Stimulated activated CD8-positive, alpha-beta memory T cell treated with anti-CD3 and anti-CD28 coated beads, Interleukin-2, amount 100 ng/mL, for 1 hour (primary cell): ENCODE measurements at places on chromosomes 11 and 22.

DNA sequence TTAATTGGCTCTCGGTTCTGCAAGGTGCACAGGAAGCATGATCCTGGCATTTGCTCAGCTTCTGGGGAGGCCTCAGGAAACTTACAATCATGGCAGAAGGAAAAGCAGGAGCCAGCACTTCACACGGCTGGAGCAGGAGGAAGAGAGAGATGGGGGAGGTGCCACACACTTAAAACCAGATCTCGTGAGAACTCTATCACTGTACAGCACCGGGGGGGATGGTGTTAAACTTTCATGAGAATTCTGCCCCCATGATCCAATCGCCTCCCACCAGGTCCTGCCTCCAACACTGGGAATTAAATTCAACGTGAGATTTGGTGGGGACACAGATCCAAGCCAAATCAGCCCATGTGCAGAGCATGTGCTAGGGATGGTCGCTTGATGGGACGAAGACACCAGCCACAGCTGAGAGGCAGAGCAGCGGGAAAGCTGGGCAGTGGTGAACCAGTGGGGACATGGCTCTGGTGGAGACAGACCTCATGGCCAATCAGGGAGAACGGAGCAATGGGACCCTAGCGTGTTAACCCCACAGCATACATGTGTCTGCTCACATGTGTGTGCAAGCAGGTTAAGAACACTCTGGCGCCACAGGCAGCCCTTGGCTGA, 6.2 kb downstream of the TANGO2 start:
- DNase-seq: no peak

DNA sequence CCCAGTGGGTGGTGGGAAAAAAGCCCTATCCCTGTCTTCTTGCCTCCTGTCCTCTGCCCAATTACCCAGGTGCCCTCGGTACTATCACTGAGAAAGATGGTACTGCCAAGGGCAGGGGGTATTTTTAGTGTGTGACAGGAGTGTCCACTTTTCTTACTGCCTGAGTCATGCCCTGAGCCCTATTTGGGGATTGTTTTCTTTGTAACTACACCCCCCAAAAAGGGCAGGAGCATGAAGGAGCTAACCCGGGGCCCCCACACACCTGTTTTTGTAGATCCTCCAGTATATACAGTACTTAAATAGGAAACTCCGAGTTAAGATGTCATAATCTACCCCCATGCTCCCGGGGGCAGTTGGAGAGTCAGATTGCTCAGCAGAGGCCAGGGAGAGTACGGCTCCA, 3.8 kb downstream of the SMTNL1 start:
- DNase-seq: no peak

- DNase-seq: no peak
Measured at GRCh38 chr11:124640666-124641065, 18.0 kb downstream of the TBRG1 start.

- no peak for DNase-seq
Measured at GRCh38 chr11:91804042-91804441, 420.6 kb upstream of the FAT3 start.

DNA sequence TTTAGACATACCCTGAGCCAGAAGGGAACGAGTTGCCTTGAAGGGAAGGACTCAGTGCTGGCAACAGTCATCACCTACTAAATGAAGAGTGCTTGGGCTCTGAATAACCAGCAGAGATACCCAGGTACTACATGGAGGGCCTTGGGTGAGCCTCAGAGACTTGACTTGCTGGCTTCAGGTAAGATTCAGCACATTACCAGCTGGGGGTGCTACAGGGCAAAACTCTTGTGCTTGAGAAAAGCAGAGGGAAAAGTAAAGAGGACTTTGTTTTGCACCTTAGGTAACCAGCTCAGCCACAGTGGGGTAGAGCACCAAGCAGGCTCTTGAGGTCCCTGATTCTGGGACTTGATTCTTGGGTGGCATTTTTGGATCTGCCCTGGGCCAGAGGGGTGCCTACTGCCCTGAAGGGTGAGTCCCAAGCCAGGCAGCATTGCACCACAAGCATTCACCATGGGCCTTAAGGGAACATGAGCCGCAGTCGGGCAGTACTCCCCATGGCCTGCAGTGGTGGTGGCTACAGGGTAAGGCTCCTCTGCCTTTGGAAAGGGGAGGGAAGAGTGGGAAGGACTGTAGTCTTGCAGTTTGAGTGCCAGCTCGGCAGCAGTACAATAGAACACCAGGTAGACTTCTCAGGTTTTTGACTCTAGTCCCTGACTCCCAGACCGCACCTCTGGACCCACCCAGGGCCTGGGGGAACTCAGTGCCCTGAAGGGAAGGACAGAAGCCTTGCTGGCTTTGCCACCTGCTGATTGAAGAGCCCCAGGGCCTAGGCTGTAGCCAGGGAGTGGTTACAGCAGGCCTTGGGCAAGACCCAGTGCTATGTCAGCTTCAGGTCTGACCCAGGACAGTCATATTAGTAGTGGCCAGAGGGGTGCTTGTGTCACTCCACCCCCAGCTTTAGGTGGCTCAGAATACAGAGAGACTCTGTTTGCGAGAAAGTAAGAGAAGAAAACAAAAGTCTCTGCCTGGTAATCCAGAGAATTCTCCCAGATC, 22.7 kb upstream of the PLEKHA7 start:
- DNase-seq: no peak

DNA sequence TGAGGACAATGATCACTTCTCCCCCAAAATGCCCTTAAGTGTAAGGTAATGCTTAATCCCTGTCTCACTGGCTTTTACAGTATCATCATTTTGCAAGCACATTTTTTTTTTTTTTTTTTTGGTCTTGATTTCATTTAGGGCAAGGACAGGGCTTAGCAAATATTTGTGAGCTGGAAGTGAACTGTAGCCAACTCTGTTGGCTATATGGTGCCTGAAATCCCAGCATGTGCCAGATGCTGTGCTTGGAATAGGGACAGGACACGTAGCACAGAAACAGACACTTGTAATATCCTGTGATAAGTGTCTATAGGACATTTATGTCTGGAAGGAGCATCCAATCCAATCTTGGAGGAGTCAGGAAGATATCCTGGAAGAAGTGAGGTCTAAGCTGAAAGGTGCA, 198.3 kb downstream of the NAV2 start:
- DNase-seq: no peak

- no peak for DNase-seq
Measured at GRCh38 chr22:43481568-43482317, 69.9 kb downstream of the MPPED1 start.

DNA sequence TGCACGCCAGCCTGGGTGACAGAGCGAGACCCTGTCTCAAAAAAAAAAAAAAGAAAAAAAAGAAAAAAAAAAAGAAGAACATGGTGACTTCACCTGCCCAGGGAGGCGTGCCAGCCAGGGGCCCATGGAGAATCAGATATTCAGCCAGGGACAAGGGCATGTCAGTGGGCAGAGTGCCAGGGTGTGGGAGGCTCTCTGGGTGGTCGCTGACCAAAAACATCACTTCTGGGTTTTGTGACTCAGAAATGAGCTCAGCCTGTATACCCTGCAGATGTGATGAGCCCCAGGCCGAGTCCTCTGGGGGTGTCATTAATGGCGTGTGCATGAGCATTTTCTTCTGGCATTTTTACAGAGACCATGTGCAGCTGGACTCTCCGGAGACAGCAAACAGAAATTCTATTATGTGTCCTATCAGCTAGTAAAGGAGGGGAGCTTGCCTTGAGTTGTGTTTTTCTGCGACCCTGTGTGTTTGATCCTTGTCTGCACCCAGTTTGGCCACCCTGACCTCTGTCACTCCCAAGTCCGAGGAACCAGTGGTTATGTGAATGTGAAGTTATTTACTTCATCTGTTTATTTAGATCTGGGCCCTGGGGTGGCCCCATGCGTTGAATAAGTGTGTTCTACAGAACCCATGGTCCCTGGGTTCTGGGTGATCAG, 53.6 kb downstream of the BCR start:
- no peak for DNase-seq

DNA sequence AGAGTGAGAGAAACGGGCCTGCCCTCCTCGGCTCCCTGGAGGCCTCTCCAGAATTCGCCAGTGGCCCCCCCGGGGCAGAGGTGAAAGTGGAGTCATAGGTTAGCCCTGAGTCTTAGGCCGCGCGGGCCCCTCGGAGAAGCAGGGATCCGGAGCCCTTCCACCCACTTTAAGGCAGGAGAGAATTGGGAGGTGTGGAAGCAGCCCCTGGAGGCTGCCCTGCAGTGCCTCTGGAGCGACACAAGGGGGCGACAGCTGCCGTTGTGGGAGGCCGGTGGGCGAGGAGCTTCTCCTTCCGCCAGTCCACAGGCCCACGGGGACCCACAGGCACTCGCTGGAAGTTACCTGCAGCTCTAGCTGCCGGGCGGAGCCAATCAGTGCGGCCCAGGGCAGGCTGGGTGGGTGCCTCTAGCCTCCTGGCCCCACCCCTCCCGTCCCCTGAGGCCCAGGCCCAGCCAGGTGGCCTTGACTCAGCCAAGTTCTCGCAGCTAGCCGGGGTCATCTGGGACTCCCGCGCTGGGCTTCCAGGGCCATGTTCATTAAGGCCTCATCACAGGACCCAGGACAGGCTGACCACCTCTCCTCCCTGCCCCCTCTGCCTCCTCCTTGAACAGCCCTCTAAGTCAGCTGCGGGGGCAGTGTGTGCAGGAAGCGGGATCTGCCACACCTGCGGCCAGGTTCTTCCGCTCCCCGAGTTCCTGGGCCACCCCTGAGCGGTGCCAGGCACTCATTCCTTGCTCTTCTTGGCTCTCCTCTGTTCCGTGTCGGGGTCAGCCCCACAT, 5.0 kb downstream of the DGKZ start:
- peak; percentile 59 for DNase-seq

DNA sequence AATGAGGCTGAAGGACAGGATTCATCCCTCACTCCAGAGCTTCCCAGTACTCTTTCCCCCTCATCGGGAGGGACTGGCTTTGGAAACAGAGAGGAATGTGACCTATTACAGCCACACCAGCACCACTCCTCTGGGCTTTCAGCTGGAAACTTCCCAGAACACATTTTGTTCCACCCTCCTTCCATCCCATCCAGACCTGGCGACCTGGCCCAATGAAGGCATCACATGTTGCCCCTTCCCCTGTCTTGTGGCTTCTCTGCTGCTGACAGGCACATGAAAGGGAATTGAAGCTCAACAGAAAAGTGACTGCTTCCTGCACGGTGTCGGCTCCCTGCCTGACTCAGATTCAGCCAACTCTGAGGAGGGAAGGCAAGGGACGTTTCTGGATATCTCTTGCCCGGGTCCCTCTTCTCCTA, 19.1 kb downstream of the IRAG1 start:
- DNase-seq: no peak

DNA sequence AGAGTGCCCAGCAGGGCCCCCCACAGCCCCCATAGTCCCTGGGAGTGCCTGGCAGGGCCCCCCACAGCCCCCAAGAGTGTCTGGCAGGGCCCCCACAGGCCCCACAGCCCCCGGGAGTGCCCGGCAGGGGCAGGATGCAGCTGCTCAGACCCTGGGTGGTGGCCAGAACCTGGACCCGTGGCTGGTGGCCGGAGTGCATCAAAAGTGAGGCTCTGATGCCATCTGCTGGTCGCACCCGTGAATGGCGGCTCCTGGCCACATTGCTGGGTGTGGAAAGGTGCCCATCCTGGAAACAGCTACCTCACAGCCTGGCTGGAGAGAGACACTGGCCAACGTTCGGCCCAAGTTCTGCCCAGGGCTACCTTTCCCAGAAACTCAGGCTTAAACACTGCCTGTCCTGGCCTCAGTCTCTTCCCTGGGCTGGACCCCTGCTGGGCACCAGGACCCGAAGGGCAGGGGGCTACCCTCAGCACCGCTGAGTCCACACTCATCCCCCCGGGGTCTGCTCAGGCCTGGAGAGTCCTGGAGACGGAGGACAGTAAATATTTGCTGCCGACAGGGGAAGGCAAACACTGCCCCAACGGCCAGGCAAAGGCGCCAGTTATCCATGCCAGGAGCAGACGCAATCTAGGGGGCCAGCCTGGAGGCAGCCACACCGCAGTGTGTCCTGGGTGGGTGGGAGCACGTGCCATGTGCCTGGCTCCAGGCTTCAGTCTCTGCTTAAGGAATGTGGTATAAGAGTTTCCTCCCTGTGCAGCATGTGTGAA, 4.4 kb downstream of the INS start:
- DNase-seq: no peak
